ENCODE measurements at places on chromosomes 5 and 9.

- no peak for DNase-seq
Observed at GRCh38 chr9:116002624-116003023, 151.0 kb upstream of the PAPPA start.

DNA sequence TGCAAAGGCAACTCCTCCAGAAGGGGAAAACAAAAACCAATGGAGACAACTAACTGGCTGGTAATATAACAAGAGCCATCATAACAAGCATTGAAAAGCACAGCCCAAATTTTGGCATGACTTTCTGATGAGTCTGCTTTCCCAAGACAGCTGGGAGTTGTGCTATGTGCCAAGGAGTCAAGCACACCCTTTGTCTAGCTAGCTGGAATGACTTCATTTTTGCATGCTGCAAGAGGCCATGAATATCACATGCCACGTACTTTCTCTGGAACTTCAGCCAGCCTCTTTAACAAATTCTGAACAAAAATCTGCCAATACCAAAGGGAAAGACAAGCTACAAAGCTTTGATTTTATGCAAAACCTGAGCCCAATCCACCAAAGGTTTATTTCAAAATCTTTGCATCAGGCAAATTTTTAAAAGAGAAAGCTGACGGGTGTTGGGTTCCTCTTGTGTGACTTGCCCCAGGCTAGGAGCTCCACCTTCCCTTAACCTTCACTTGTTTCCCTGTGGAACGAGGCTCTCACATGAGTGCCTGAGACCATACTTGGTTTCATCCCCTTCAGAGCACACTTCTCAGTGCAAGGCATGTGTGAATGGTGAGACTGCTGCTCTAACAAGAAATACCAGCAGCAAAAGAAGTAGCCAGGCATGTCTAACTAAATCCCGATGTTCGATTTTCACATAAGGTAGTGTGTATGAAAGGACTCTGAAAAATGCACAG lies 47.3 kb downstream of the S1PR3 start:
- no peak for DNase-seq

- DNase-seq, result no peak
Observed at GRCh38 chr9:3401221-3401954, 124.4 kb downstream of the RFX3 start.

GRCh38 chr5:6347165-6347564 lies 31.2 kb downstream of the MED10 start:
- DNase-seq, result no peak

GRCh38 chr5:160516696-160517530 lies 95.3 kb downstream of the PTTG1 start:
- no peak for DNase-seq

GRCh38 chr5:6359555-6360322 lies 18.6 kb downstream of the MED10 start:
- no peak for DNase-seq

DNA sequence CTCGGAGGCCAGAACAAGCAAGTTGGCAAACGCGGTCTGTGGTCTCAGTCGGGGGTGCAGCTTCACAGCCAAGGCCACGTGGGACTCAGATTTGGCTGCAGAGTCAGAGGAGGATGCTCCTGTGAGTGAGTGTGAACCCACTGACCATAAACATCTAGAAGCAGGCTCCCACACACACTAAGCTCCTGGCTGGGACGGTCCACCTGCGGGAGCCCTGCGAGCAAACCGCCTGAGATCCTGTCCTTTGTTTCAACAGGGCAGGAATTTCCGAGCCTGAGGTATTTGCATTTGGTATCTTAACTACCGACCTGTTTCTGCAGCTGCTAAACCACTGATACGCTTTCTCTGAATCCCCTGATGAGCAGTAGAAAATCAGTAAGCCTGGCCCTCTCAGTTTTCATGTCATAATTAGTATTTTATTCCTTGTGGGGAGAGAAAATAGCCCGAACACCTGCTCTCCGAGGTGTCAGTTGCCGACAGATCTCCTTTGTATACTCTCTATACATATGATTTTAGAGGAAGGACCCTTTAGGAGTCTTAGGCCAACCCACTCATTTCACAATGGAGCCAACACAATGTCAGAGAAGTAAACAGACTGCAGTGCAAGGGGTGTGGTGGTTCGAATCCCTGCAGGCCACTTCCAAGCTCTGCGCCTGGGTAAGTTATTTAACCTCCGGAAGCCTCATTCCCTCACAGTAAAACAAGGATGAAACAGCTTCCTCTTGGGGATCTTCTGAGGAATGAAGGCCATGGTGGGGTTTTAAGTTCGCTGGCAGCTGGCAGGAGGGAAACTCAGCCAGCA lies 40.9 kb upstream of the PWWP2A start:
- no peak for DNase-seq

- no peak for DNase-seq
Observed at GRCh38 chr9:6834306-6834705, 76.5 kb downstream of the KDM4C start.

DNA sequence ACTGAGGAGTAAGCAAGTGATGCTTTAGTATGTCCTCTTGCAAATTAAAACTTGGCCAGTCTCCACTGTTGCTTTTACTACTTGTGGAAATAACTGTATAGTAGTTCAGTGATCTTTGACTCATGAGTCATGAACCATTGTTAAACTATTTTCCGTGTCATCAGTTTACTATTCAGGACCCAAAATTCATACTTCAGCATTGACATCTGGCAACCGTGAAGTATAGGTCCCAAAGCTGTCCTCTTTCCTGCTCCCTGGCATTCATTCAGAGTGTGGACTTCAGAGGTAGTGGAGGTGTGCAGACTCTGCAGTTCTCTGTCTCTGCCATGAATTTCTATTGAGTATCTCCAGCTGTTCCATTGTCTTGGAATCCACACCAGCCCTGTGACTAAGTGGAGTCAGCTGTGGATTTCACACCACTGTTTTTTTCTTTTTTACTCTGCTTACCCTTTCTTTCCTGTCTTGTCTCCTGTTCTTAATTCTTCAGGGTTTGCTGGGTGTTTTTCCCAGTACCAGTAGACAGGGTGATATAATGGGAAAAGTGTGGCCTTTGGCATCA lies 7.5 kb downstream of the TDRD7 start:
- DNase-seq, result no peak

- no peak for DNase-seq
Observed at GRCh38 chr9:63728287-63728686, 1556.7 kb downstream of the FOXD4L5 start.

- DNase-seq, result no peak
Observed at GRCh38 chr9:133707065-133707762, 30.9 kb downstream of the SARDH start.

GRCh38 chr5:166165596-166165995 lies 2125.8 kb upstream of the WWC1 start:
- no peak for DNase-seq

DNA sequence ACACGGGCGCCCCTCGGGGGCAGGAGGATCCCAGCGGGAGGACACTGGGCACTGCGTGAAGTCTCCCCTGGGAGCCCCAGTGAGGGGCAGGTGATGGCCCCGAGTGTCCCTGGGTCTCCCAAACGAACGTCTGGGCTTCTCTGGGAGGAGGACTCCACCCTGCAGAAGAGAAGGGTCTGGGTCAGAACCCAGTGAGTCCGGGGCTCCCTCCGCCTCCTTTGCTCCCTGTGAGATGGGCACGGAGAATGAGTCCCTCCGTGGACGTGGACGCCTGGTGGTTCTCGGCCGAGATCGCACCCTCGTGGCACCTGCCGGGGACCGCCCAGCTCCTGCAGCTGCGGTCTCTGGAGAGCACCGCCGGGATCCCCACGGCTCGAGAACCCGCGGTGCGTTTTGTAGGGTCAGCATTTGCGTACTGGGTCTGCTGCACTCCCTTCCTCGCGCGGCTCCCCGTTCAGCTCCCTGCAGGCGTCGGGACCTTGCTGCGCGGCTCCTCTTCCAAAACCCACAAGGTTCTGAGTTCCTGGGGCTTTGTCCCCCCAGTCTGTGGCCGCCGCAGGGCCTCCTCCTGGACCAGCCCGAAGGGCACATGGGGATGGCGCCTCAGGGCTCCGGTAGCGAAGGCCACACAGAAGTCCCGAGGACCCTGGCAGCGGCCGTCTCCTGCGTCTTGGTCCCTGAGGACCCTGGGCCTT lies 10.2 kb upstream of the CEP72 start:
- no peak for DNase-seq
